NCI-H510A treated with DMSO at 0.1 percent for 48 hours (cell line): ENCODE measurements at places on chromosomes 4 and X.

GRCh38 chrX:119009071-119009470, 34.7 kb downstream of the LONRF3 start:
- no peak for DNase-seq

- no peak for DNase-seq
These were observed 78.5 kb upstream of the PDHA2 start for GRCh38 chr4:95761426-95761825.

DNA sequence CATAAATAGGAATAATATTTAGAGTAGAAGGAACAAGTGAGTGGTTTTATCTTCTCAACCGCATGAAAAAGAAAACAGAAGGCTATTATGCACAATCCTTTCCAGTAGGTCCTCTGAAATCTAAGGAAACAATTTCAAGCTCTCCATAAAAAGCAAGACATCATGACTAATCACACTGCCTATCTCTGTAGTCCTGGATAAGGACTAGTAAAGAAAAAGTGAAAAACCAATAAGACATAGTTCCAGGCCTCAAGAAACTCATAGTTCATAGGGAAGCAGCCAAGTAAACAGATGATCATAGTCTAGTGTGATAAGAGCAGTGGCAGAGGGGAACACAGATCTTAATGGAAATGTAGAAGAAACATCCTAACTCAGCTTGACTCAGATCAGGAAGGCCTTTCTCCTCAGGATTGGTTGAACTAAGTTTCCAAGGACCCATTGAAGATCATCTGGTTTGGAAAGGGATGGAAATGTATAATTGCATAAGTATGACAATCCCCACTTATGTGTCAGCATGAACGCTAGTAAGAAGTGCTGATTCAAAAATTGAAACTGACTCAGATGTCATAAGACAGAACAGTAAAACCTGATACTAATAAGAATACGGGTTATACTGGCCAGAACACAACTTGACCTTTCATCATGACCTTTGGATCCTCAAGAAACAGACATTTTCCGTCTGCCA, 155.3 kb downstream of the GRIA3 start:
- DNase-seq = no peak

GRCh38 chr4:176044589-176044951, 21.1 kb upstream of the WDR17 start:
- no peak for DNase-seq

GRCh38 chr4:172173206-172173605, 360.0 kb downstream of the GALNTL6 start:
- no peak for DNase-seq

DNA sequence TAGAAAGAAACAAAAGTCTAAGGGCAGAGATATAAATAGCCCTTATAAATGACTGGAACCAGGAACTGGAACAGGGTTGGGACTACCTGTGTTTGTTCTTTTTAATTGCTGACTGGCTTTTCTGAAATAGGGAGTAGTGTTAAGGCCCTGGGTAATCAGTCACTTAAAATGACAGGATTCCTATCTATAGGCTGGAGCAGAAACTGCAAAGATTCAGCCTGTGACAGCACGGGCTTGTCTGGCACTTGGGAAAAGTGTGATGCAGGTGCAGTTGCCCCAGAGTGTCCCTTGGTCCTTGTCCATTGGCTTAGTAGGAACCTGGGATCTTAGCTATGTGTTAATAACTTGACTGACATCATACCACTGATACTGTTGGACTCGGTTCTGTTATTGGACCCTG, 14.7 kb upstream of the PLAC8 start:
- DNase-seq = no peak

DNA sequence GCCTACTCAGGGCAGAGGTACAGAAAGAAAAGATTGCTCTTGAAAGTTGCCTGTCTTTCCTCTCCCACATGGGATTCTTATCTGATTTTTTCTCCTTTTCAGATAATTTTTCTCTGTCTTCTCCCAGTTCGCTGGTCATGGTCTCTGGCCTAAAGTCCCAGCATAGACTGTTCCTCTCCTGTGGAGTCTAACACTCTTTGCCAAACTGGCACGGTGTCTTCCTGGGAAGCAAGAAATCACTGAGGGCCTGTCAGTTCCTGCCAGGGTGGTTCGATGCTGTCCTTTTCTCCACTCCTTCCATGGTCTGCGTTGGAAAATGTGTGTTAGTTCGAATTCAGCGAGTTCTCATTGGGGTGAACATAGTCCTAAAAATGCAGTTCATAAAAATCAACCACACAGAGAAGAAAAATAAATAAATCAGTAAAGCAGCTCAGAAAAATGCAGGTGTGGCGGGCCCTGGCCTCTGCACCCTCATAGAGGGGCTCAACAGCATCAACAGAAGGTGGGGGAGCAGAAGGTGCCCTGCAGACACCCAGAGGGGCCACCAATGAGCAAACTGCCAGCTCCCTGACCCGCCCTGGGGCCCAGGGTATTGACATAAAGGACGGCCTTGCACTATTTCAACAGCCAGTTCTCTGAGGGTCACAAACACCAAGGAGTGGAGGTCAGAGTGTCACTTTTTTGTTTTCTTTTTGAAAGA, 2.1 kb downstream of the RGN start:
- DNase-seq = no peak

DNA sequence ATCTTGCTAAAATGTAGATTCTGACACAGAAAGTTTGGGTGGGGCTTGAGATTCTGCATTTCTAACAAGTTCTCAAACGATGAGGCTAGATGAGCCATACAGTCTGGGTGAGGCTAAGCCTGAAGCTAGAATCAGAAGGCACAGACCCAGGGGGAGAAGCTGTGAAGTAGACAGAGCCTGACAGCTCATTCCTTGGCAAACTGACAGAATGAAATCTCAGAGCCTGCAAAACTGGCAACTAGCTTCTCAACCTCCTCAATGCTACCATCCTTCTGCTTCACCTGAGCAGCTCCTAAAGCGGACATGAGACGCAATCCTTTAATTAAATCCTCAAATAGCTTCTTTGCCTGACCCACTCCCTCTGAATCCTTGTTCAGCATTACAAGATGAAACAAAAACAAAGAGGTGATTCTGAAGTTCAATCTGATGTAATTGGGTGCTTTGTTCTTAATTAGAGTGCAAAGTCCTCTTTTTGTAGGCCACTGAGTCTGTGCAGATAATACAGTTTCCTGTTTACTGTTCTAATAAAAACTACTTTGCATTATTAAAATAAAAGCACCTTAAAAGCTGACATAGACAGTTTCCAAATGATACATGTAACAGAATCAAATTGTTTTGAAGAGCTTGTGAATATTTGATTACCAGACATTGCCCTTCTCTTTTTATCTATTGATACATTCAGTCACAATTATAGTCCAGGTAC, 71.0 kb upstream of the BMP2K start:
- no peak for DNase-seq

GRCh38 chr4:1206299-1207156, 34.1 kb upstream of the SPON2 start:
- no peak for DNase-seq

DNA sequence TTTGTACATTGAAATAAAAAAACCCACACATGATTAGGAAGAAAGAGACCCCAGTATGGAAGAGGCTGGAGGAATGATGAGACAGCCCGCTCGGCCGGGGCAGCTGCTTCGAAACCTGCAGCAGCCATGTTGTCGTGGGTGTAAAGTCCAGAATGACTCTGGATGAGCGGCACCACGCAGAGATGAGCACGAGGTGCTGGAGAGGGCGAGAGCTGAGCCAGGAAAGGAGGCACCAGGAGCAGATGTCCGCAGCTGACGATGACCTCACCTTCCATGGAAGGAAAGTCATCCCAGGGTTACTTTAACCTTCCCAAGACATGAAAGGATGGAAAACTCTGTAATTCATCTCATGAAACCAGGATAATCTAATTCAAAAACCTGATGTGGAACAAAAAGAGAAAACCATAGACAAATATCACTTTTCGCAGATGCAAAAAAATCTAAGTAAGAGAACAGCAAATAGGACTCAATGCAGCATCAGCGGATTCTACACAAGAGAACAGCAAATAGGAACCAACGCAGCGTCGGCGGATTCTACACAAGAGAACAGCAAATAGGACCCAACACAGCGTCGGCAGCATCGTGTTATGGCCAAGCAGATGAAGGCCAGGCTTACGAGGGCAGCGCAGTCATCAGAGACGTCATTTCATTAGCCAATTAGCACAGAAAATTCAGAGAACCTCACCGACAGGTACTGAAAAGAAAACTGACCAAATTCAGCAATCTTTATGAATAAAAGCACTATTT, 25.9 kb upstream of the SPON2 start:
- no peak for DNase-seq

DNA sequence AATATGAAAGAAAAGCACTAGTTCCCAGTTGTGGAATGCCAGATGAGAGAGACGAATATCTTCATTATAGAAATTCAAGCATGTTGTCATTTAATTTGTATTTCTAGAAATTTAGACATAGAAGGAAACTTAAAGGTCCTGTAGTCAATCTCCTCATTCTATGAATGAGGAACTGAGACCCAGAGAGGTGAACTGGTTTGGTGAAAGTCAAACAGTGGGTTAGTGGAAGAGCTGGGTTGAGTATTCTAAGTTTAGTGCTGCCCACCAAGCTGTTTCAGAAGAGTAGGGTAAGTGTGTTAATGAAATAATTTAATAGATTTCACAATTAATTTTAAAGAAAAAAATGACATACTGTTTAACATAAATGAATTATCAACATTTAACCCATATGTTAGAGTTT, 655.2 kb downstream of the FAM133A start:
- no peak for DNase-seq

DNA sequence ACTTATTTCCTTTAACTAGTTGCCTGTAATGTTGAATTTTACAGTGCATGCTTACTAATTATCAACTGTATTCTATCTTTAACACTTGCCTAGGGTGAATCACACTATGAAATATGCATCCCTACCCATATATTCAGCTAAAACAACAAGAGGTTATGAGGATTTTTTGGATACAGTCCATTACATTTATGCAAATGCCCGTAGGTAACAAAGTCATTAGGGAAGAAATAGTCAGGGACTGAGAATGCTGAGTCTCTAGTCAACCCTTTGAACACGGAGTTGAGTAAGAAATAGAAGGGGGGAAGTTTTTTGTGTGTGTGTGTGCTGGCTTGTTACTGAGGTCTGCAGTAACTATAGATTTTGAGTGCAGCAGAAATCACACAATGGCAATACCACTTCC, 26.1 kb upstream of the CBLL2 start:
- DNase-seq = no peak

- DNase-seq = no peak
These were observed 129.7 kb upstream of the ZFP42 start for GRCh38 chr4:187865914-187866313.

DNA sequence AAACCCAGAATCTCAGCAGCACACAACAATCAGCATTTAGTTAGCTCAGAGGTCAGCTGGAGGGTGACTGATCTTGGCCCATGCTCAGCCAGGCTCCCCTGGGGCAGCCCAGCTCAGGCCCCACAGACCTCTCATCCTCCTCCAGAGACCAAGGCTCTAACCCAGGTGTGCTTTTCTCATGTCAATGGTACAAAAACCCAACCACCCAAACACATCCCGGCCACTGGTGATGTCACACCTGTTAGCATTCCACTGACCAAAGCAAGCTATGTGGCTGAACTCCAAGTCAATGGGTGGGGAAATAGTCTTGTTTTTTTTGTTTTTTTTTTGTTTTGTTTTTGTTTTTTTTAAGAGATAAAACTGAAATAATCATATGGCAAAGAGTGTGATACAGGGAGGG, 77.5 kb downstream of the CYTL1 start:
- no peak for DNase-seq

GRCh38 chr4:2436301-2436700, 17.5 kb downstream of the CFAP99 start:
- DNase-seq = peak; percentile 4
